Epithelial cell of prostate (primary cell): ENCODE measurements at places on chromosomes 6 and 20.

DNA sequence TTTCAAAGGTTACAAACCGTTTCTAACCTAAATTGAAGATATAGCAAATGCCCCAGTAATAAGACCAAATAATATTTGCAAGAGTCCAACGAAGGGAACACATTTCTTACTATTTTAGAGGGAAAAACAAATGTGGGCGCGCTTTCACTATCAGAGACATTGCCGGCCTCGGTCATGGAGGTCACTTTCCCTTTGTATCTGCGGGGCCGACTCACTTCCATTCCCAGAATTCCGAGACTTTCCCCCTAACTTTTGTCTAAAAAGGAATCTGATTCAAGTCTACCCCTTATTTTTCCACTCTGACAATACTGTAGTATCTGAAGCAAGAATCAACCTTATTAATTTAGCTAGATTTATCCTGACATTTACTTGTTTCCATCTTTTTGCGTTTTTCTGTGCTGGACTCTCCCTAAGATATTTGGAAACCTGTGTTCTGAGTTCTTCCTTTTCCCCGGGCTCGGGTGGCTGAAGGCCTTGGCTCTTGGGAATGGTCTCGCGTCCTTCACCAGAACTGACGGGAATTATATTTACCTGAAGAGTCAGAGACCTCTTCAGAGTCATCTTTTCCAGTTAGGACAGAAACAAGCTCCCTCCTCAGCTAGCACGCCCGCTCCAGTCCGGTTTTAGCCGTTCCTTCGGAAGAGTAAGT, 71.8 kb upstream of the ZNF184 start:
- DNase-seq, result no peak

DNA sequence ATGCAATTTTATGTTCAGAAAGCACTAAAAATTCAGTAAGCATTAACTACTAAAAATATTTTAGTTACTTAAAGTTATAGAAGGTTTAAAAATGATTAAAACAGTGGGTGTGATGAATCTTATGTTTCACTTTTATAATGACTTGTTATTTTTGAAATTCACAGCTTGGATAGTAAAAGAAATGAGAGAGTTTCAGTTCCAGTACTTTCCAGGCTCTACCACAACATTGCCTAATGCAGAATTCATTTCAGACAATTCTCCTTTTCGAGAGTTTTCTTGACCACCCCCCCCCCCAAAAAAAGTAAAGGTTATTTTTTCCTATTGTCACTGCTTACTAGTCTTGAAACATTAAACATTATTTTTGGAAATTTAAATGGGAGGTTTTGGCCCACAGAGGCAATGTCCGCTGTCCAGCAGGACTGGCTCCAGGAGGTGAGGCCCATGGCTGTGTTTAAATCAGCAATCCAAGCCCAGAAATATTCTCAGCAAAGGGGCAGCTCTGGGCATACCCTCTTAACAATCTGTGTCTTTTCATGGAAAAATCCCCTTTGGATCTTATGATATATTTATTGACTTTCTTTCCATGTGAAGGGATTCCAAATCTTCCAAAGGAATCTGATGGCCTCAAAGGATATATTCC, 519.9 kb downstream of the MAFB start:
- DNase-seq, result no peak

DNA sequence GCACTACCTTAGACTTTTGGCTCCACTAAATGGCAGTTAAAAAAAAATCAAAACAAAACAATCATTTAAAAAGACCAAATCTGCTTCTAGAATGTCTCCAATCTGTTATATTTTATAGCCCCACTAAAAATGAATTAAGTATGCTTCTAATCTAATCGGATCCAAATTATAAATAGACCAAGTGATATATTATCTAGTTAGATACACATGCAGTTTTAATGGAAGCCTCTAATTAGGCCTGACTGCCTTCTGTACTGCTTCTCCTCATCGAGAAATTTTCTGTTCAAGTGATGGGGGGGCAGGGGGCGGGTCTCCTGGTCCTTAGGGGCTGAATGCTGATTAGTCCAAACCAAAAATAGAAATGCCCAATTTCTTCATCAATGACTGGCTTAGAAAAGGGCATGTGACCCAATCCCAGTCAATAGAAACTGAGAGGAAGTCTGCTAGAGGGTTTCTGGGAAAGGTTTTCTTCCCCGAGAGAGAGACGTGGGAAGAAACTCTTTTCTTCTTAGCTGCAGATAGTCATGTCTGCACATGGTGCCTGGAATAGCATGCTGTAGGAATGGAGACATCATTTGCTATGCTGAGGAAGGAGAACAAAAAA, 6.9 kb downstream of the SESN1 start:
- DNase-seq, result no peak

DNA sequence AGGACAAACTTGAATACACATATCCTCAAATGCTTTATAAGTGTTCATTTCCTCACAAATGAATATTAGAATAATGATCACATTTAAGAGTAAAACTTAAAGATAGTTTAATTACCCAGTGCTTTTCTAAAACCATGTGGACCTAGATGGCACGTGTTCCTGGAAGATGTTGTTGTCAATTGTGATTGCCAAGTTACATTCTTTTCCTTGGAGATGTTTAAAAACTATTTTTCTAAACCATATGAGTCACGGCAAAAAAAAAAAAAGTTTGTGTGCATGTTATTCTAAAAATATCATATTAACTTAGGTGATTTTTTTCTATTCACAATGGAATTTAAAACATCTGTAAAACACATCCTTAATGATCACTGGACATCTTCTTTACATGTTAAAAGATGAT, 51.1 kb downstream of the RCAN2 start:
- DNase-seq, result no peak

- peak; percentile 43 for DNase-seq
Observed at GRCh38 chr20:25310268-25310920, 62.5 kb downstream of the PYGB start.

DNA sequence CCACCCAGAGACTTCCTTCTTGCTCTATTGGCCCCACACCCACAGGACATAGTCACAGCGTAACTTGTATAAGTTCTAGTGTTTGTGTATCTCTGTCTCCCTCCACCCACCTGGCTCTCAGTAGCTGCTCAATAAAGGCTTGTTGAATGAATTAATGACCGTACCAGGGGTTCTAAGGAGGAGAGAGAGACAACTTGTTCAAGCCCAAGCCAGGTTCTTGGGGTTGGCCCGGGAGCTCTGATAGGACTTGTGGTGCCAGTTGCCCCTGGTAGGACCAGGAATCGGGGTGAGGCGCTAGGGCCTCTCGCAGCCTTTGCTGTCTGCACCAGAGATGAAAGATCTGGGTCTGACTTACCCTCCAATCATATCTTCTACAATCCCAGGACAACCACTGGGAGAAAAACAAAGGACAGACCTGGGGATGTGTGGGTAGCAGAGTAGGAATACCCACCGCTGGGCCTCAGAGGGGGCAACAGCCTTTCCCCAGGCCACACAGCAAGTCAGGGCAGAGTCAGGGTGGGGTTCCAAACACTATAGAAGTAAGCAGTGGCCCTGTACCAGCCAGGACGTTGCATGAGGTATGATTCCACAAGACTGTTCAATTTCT, 5.3 kb upstream of the TGM2 start:
- no peak for DNase-seq
